M059J (cell line): ENCODE measurements at places on chromosomes 6 and 20. TPM values are rescaled to one million over a fixed set of nuclear protein-coding genes. Genes with fewer than 3 reads are reported as not detected.

Gene TRAPPC3L
- total RNA-seq: 0.27 TPM in 1 of 2 replicates, not detected in the other

Gene DDX43
- total RNA-seq: not detected in 2 replicates

Gene IMPG1
- total RNA-seq: not detected in 2 replicates

Gene ADA
- 9.1 and 9.6 TPM in 2 replicates for total RNA-seq

Gene BMP5
- total RNA-seq: not detected in 2 replicates

Gene RALGAPA2
- 9.5 and 12.0 TPM in 2 replicates for total RNA-seq

GRCh38 chr6:102766963-102767362, 1373.5 kb downstream of the GRIK2 start:
- DNase-seq: peak; percentile 21

- DNase-seq: peak; percentile 46
Measured at GRCh38 chr6:109187399-109188114, 92.2 kb downstream of the CEP57L1 start.

DNA sequence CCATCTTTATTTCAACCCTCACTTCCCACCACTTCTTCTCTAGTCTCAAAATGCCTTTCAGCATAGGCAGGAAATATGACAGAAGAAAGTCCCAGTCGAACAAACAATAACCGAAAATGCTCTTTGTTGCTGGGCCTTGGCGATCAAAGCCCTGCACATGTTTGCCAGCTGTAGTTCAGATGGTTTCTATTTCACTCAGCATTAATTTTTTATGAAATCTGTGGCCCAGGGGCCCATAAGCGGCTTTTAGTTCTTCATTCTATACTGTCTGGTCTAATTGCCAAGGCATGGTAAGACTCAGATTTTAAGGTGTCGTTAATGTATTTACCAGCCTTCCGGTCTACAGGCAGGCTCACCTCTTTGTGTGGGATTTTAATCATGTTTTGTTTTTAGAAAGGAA, 10.9 kb upstream of the F13A1 start:
- DNase-seq: no peak
